Activated CD8-positive, alpha-beta memory T cell treated with anti-CD3 and anti-CD28 coated beads for 1 hour (primary cell): ENCODE measurements at places on chromosomes 4 and X.

DNA sequence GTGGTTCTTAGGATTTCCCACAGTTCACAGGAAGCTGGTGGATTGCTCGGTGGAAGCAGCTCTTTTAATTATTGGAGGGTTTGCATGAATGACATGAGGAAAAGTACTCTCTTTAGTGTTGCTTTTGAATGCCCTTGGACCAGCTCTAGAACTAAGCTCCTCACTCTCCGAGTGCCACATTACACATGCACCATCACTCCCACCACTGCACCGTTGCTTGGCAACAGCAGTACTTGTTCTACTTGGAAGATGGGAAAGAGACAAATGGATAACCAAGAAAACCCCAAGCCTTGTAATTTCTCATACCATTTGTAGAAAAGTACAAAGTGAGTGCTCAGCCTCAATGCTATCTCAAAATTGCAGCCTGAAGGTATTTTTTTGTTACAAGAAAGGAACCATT lies 620.2 kb upstream of the BOD1L1 start:
- DNase-seq, result no peak

DNA sequence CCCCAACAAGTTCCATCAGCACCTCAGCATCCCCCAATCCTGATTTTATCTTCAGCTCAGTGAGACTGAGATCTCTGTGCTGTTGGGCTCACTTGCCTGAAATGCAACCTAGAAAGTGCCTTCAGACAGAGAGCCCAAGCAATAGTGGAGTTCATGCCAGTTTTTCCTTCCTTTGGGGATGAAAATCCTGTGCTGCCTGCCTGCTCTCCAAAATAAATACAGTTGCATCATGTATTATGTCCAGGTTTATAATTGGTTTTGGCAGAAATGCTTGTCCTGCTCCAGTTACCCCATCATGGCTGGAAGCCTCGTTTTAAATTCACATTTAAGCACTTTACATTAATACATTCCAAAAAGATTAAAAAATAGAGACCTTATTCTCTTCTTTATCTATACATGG lies 1865.5 kb upstream of the TENM3 start:
- no peak for DNase-seq

DNA sequence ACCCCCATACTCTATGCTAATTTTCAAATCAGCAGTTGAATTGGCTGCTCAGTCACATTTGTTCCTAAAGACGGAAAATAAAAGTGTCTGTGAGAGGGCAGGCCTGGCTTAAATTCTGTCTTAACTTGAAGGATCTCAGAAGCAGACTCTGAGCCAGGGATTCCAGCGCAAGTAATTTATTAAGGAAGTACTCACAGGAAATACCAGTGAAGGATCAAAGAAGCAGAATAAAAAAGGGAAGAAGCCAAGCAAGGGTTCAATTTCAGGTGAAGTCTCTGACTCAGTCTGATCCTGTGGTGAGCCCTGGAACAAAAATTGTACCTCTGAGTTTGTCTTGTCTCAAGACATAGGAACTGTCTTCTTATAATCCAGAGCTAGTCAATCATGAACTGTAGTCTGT lies 52.2 kb downstream of the IL1RAPL1 start:
- no peak for DNase-seq

DNA sequence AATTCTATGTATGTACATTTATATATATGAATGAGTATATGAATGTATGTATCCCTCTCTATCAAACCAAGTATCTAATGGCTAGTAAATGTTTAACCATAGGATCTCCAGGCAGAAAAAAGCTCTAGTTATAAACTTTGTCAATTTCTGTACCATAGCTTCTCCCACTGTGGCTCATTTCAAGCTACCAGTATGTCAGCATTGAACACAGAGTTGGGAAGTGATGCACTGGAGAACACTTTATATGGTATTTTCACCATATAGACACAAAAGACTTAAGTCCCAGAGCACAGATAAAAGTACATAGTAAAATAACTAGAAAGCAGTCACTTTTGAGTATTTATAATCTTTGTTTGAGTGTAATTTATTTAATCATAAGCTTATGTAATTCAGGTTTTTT lies 53.9 kb upstream of the ATP8A1 start:
- no peak for DNase-seq

GRCh38 chrX:19698122-19698521 lies 182.8 kb upstream of the MAP3K15 start:
- no peak for DNase-seq

GRCh38 chr4:5889002-5889696 lies 3.7 kb downstream of the CRMP1 start:
- DNase-seq, result no peak

- no peak for DNase-seq
These were observed 63.7 kb upstream of the CD99 start for GRCh38 chrX:2627272-2627867.

DNA sequence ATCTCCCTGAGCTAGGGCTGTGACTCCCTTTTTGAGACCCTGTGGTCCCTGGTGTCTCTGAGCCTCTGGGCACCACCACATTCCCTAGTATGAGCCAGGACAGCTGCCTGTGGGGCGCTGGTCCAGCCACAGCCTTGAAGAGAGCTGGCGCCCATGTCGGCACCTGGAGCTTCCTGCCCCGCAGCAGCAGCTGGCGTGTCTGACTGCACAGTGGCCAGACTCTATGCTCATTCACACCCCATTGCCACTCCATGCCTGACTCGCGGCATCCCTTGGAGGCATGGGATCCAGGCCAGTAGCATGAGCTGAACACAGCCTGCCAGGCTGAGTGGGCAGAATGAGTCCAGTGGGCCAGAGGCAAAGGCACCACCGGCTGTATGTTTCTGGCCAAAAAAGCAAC lies 8.3 kb upstream of the SPP1 start:
- no peak for DNase-seq

GRCh38 chr4:78621395-78621794 lies 69.8 kb downstream of the ANXA3 start:
- no peak for DNase-seq

DNA sequence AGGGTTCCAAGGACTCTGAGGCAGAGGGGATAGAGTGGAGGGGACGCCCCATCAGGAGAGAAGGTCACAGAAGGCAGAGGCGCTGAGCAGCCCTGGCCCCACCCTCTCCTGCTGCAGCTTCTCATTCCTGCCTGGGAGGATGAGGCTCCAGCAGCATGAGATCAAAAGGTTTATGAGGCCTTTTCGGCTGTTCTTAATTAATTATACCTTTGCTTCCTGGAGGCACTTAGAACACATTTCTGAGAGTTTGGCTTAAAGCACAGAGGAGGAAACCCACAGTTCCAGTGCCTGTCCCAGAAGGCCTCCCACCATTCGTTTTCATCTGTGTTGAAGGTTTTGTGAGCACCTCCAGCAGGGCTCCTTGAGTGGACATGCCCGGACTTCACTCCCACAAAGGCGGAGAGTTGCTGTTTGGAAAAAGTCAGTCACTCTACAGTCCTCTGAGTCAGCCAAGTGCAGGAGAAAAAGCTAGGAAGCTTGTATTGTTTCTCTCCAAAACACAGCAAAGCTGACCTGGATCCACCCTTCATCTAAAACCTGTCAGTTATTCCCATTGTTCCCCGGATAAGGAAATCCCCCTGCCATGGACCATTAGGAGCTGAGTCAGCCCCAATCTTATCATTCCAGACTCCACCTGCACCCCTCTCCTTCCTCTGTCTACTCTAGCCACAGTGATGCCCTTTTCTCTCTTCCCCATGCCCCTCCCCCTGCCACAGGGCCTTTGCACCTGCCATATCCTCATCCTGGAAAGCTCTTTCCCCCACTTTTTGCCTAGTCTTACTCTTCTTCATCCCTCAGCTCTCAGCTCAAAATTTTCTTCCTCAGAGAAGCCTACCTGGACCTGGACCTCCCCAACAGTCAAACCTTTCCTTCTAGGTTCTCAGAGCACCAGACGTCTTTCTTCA lies 276.8 kb downstream of the FBXW7 start:
- no peak for DNase-seq

DNA sequence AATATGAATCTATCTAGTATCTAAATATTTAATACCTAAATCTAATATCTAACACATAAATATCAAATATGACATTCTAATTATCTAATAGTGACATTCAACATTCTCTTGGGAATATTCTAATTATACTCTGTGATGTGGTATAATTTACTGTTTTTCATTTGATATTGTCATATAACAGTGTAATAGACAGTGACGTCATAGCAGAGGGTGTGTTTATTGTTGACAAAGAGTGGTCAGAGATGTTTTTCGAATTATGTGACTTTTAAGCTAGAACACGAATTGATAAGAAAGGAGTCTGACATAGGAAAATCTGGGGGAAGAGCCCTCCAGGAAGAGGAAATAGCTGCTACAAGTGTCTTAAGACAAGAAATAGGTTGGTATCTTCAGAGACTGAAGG lies 5.9 kb upstream of the MAGEC3 start:
- no peak for DNase-seq

DNA sequence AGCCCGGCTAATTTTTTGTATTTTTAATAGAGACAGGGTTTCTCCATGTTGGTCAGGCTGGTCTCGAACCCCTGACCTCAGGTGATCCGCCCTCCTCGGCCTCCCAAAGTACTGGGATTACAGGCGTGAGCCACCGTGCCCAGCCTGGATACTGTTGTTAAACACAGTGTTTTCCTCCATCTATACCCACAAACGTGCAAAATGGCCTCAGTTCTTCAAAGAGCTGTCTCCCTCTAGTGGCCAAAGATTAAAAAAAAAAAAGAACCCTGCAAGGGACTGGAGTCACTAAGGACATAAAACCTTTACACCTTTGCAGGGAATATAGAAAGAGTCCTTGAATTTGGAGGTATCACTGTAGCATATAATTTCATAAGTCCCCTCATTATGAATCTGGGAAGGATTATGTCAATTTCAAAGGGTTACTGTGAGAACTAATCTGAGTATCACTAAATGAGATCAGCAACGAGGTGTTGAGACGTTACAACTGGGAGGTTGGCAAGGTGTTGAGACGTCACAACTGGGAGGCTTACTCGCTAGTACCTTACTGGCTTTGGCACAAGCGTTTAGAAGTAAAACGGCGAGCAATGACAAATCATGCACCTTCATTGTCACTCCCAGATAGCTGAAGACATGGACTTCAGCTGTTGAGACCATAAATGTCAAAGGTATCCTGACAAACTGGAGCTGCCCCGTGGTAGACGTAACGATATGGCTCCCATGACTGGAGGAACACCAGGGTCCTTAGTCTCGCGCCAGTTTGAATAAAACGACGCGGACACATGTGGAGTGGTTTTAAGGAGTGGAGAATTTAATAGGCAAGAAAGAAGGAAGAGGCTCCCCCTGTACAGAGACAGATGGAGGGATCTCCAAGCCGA lies 33.4 kb upstream of the ENPP6 start:
- no peak for DNase-seq

- DNase-seq, result no peak
These were observed 2.1 kb downstream of the SEL1L3 start for GRCh38 chr4:25860586-25861279.

DNA sequence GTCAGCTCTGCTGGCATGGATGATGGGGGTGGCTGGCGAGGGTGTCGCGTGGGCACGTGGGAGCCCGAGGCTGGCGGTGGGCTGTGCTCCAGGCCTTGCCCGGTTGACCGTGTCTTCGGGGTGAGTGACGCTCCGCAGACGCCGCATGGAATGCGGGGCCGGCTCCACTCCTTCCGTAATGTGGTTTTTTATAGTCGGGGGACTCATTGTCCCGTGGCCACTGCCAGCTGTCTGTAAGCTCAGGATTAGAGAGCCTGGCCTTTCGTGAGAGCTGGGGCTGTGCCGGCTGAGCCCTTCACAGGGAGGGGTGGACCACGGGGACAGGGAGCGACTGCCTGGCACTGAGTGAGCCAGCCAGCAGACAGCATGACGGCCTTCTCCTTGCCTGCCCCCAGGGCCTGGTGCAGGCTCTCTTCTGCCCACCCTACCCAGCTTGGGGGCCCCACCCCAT lies 20.4 kb downstream of the DOK7 start:
- no peak for DNase-seq
